ENCODE measurements at places on chromosomes 5 and 9.

DNA sequence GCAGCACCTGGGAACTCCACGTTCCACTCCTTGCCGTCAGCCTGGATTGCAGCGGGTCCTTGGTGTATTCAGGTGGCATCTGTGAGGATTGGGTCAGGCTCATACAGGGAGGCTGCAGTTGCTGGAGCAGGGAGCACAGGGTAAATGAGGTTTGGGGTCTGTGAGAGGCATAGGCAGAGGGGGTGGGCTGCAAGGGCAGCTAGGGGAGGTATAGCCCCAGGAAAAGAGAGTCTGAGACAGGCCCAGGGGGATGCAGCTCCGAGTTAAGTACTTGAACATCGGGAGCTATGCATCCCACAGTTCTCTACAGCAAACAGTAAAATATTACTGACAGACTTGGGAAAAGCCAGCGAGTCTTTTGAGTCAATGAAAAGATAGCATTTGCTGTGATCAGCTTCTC lies 101.6 kb downstream of the TRIO start:
- no peak for DNase-seq

- DNase-seq = no peak
Measured at GRCh38 chr5:176692839-176693476, 45.7 kb downstream of the TSPAN17 start.

DNA sequence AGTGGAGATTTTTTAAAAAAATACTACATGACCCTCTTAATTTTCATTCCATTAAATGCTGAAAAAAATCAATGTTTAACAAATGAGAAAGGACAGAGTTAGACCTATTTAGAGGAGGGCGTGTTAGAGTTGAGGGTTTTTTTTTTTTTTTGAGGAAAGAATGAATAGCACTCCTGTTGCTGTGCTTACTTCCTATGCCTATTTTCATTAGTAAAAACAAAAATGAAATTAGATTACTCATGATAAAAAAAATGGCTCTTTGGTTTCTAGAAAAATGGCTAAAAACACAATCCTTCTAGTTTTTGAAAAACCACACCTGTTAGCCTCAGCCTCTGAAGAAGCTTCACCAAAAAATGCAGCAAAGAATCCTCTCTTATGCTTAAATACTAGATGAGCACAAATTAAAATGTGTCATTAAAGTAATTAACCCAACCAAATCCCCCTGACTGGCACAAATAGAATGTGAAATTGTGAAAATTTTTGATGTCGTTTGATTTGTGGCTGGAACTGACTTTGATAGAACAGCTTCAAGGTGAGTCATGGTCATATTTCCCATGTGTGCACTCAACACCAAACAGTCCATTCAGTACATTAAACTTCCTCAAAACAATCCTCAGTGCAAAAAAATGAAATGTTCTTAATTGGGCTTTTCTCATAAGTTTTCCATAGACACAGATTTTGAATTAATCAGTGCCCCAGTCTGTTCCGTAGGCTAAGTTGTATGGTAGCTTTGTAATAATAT lies 98.0 kb downstream of the MACIR start:
- DNase-seq = no peak

DNA sequence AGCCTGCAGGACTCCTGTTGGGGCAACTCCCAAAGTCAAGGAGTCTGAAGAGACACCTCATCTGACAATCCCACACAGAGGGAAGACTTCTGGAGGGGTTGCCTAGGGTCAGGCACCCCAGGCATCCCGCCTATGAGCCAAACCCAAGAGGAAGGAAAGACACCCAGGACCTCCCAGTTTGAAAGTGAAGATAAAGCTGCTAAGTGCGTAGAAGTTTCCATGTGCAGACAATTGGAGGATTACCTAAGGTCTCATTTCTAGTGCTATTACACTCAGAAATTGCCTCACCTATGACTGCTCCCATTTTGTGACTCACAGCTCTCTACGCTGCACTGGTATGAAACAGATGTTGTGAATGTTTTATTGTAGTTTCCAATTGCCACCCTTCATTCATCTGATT lies 322.9 kb downstream of the SLIT3 start:
- no peak for DNase-seq

GRCh38 chr5:136799806-136800372 lies 434.5 kb upstream of the TRPC7 start:
- no peak for DNase-seq

DNA sequence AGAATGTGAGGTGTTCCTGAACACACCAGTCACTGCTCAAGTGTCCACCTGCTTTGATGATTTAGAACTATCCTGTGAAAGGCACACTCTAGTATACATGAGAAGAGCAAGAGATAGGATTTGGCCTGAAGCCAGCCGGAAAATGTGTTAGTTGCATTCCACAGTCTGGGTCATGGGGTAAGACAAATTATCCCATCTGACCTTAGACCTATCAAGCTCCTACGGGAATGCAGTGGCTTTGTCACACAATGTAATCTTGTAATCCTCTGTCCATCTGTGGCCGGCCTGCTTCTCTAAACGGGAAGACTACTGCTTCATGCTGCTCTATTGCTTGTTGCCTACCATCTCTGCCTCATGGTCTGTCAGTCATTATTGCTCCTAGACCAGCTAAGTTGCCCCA lies 92.4 kb upstream of the PRRC1 start:
- no peak for DNase-seq

GRCh38 chr9:76571743-76572146 lies 112.8 kb downstream of the GCNT1 start:
- no peak for DNase-seq

DNA sequence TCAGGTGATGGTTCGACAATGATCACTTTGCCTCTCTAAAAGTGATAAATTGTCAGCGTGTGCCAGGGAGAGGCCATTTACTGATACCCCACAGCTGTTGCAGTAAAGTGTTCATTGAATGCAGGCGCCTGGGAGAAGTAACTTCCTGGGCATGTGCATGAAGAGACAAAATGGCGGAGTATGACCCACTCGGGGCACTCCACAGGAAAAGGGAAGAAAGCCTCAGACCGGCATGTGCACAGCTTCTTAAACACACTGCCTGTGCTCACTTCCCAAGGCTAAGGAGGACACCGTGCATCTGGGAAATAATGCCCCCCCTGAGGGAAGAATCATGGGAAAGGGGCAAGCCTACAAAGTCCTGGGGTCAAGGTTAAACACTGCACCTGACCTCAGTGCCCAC lies 329.5 kb downstream of the ICE1 start:
- DNase-seq = no peak

DNA sequence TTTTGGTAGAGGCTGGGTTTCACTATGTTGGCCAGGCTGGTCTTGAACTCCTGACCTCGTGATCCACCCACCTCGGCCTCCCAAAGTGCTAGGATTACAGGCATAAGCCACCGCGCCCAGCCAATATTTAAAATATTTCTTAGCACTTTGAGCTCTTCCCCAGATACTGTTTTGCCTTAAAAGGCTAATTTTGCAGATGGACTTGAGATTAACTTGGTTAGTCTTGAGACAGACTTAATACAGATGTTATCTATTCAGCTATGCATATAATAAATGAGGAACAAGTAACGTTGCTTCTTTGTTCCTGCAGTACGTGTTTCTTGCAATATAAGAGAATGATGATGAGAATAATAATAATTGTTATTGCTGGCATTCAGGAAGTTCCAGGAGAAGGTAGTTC lies 56.3 kb downstream of the PCSK5 start:
- DNase-seq = no peak

DNA sequence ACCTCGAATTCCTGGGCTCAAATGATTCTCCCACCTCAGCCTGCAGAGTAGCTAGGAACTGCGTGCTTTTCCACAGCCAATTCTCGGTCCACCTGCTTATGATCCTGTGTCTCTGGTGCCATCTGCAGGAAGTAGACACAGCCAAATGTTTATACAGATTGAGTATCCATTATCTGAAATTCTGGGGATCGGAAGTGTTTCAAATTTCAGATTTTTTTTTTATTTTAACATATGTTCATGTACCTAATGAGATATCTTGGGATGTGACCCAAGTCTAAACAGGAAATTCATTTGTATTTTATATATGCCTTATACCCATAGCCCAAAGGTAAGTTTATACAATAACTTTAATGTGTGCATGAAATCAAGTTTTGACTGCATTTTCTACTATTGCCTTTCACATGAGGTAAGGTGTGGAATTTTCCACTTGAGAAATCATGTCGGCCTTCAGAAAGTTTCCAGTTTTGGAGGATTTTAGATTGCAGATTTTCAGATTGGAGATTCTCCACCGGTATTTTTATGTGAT lies 89.5 kb downstream of the ESM1 start:
- peak; percentile 58 for DNase-seq

- DNase-seq = no peak
Measured at GRCh38 chr9:515665-516064, 301.0 kb downstream of the DOCK8 start.

GRCh38 chr5:95283761-95284571 lies 928 bp downstream of the MCTP1 start:
- peak; percentile 67 for DNase-seq

DNA sequence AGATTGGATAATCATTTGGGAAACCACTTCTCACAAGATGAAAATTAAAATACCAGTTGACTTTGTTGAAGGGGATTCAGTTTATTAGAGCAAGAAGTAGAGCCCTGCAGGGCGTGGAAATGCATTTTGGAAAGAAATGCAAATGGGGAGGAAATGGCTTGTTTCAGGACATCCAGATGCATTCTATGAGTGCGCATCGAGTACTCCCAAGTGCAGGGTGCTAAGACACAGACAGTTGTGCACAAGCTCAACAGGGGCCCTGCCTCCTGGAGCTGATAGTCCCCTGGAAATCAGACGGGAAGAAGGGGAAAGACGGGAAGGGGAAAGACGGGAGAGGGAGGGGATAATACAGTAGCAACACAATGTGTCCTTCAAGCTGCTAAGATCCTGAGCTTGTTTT lies 64.0 kb downstream of the NSUN2 start:
- DNase-seq = no peak

- peak; percentile 68 for DNase-seq
Measured at GRCh38 chr9:34179213-34180136, 632 bp downstream of the UBAP1 start.

- DNase-seq = no peak
Measured at GRCh38 chr9:130003943-130004552, 38.9 kb downstream of the FNBP1 start.

DNA sequence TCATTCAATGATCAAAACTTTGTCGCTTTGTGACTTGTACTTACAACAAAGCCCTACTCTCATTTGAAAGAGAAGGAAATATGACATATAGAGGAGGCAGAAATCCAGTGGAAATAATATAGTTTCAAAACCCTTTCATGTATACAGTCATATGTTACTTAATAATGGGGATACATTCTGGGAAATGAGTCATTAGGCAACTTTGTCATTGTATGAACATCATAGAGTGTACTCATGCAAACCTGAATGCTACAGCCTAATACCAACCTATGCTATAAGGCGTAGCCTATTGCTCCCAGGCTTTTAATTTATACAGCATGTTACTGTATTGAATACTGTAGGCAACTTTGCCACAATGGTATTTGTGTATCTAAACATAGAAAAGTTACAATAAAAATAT lies 69.0 kb upstream of the SMC2 start:
- no peak for DNase-seq

GRCh38 chr9:98341157-98342097 lies 86.0 kb upstream of the TBC1D2 start:
- DNase-seq = no peak

DNA sequence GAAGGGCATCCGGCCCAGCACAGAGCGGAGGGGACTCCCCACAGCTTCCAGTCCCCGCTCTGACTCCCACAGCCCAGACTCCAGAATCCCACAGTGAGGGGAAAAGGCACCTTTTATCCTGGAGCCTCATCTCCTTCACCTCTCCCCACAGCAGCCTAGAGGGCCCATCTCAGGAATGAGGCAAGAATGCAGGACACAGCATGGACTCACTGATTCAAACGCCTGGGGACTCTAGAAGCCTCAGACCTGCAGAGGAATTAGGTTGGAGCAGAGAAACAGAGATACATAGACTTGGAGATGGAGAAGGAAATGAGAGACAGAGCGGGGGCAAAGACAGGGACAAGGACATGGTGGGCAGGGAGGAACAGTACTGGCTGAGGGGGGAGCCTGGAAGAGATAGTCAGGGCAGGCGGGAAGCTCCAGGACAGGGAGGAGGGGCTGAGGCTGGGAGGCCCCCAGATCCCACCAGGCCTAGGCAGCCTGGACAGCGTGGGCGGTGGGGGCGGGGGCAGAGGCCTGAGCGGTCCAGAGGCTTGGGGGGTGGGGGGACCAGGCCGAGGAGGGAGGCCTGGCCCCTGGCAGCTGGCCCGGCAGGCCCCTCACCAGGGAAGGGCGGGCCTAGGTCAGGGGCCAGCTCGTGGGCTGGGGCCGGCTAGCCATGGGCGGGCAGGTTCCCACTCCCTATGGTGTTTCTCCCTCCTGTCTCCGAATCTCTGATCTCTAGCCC lies 15.8 kb downstream of the CNTFR start:
- no peak for DNase-seq

- no peak for DNase-seq
Measured at GRCh38 chr9:114202396-114202795, 47.1 kb downstream of the COL27A1 start.
